ENCODE measurements at places on chromosomes 7 and 10. TPM values are rescaled to one million over a fixed set of nuclear protein-coding genes. Genes with fewer than 3 reads are reported as not detected.

- no peak for DNase-seq
Measured at GRCh38 chr10:132865851-132866600, 76.3 kb downstream of the CFAP46 start.

- no peak for DNase-seq
Measured at GRCh38 chr7:95469848-95470247, 15.9 kb upstream of the ASB4 start.

GRCh38 chr7:37930226-37930948, 9.9 kb downstream of the EPDR1 start:
- DNase-seq: no peak

GRCh38 chr10:60380781-60381180, 8.9 kb downstream of the ANK3 start:
- DNase-seq: no peak

- DNase-seq: no peak
Measured at GRCh38 chr10:43616697-43617370, 10.6 kb downstream of the ZNF485 start.

DNA sequence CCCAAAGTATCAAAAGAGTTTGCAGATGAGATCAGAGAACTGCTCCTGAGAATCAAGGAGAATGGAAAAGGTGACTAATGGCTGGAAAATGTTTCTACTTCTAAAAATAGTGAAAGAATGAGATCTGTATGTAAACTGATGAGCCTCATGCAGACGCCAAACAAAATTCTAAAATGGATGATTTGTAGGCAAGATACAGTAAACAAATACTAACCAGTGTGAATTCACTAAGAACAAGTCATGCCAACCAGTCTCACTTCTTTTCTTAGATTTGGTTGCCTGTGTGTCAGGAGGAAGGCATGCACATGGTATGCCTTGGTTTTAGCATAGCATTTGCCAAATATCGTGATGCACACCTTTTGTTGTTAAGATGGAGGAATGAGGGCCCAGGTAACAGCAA, 94.9 kb upstream of the PIK3CG start:
- no peak for DNase-seq

DNA sequence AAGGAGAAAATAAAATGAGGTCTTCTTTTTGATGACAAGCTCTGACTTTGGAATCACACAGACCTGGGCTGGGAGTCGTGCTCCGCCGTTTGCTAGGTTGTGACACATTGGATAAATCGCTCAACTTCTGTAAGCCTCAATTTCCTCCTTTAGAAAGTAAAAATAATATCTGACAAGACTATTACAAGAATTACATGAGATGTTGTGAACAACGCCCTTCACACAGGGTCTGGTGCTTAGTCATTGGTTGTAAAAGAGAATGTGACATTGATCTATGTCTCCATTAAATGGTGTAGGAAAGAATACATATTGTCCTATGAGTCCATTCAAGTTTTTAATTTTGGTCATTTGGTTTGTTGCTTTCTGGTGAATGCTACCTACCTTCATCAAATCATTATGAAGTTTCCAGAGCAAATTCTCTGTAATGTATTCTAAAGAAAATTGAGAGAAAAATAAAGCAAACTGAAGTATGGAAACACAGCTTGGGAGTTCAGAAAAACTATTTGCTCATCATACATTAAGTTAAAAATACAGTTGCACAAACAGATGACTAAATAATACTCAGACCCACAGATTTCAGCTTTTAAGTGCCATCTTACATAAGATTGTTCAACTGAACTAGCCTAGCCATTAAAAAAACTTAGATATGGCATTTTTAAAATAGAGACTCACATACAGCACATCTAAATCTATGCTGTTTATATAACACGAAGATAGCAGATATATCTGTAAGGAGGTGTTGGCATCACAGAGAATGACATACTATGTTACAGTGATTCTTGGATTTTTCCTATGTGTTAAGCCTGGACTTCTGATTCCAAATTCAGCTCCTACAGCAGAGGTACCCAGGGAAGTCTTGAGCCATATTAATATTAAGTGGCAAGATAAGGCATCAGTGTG, 12.3 kb upstream of the ADRB1 start:
- DNase-seq: no peak

DNA sequence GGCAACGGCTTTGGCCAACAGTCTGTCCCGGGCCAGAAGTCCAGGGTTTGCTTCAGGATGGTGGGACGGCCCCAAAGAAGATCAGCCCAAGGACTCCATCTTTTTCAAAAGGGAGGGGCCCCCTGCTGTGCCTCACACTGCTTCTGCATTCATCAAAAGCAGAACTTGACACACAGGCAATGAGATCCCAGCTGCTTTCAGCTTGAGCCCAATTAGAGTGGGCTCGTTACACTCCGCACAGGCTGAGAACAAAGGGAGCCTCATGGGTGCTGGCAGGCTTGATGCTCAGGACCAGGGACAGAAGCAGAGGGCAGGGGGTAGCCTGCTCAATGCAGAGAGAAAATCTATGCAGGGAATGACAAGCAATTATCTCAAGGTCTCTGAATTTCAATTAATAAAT, 45.5 kb downstream of the VOPP1 start:
- no peak for DNase-seq

GRCh38 chr7:142188154-142188553, 69.7 kb downstream of the PRSS58 start:
- no peak for DNase-seq

- no peak for DNase-seq
Measured at GRCh38 chr10:64518456-64518855, 997.3 kb downstream of the REEP3 start.

DNA sequence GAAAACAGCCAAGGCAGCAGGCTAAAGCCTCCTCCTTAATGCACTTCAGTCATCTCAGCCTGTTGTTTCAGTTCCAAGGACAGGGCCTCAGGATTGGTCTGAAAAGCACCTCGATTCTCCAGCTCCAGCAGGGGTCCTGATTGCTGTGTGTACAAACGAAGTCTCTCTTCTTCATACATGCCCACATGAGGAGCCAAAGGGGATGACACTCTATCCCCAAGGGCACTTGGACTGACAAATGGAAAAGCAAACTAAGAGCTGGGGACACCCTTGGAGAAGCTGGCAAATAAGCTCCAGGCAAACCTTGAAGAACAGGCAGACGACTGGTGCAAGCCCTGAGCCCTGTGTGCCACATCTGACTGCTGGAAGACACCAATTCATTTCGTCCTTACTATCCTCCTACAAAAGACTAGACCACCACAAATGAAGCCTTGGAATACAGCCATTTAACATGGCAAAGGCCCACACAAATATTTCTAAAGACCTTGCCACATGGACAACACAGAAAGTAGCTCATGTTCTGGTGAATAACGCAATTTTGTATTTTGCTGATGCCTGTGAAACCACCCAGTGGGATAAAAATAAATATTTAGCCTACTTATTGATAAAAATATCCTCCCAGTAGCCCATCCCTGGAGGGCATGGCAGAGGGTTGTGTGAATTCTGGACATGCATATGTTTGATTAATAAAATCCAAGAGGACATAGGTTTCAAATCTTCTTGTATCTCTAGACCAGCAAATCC, 61.9 kb downstream of the PARD3 start:
- no peak for DNase-seq

GRCh38 chr7:94391726-94392392, 2.8 kb upstream of the COL1A2 start:
- DNase-seq: peak; percentile 43

- DNase-seq: no peak
Measured at GRCh38 chr10:10897400-10897799, 120.3 kb upstream of the CELF2 start.

DNA sequence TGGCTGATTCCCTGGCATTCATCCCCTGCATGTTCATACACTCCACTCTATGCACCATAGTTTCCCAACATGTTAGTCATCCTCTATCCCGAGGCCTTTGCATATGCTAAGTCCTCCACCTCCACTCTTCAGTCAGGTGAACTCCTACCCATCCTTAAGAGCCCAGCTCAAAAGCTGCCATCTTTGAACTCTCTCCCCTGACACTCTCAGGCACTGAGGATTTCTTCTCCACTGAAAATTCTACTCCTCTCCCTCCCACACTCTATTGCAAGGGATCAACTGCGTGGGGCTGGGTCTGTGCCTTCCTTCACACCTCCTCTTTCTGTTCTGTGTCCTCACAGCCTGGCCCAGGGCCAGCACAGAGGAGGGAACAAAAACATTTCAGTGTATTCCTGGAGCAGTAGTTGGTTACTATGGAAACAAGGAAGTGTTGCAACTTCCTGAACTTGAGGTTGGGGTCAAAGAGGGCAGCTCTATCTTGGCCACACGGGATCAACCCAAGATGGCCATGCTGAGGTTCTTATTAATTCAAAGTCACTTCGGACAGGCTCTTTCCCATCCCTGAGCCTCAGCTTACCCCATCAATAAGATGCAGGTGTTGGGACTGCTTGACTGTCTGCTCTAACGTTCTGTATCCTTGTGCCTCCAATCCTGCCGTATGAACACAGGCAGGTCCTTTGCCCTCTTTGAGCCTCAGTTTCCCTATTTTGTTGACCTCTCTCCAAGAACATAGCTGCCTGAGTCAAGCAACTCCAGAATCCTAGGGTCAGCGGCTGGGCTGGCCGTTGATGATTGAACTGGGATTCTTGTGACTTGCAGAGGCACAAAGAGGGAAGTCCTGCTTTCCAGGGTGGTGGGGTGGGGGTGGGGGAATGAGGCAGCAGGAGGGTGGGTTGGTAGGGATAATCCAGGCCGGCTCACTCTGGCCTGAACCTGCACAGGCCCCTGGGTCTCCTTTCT, 15.5 kb downstream of the ZMIZ1 start:
- peak; percentile 84 for DNase-seq

DNA sequence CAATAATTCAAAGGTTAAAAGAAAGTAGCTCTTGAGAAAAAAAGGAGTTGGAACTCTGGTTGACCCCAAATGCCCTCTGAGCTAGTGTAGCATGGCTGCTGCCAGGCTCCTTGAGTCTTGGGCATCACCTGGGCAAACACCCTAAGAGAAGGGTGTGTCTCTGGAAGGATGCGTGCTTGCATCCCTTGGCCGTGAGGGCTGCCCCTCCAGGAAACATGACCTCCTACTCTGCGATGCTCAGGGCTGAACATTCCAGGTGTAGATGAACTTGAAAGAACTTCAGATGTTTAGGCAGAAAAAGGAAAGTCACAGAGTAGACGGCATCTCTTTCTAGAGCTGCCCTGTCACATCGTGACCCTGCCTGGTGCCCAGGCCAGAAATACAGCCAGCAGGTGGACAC, 189.4 kb upstream of the TCERG1L start:
- DNase-seq: no peak

- DNase-seq: no peak
Measured at GRCh38 chr7:47376991-47377616, 204.8 kb downstream of the TNS3 start.

GRCh38 chr7:142608630-142609428, 140.4 kb upstream of the PRSS1 start:
- DNase-seq: no peak

- no peak for DNase-seq
Measured at GRCh38 chr7:1844336-1844950, 174.4 kb downstream of the ELFN1 start.

GRCh38 chr7:47720907-47721244, 139.0 kb upstream of the TNS3 start:
- DNase-seq: no peak

DNA sequence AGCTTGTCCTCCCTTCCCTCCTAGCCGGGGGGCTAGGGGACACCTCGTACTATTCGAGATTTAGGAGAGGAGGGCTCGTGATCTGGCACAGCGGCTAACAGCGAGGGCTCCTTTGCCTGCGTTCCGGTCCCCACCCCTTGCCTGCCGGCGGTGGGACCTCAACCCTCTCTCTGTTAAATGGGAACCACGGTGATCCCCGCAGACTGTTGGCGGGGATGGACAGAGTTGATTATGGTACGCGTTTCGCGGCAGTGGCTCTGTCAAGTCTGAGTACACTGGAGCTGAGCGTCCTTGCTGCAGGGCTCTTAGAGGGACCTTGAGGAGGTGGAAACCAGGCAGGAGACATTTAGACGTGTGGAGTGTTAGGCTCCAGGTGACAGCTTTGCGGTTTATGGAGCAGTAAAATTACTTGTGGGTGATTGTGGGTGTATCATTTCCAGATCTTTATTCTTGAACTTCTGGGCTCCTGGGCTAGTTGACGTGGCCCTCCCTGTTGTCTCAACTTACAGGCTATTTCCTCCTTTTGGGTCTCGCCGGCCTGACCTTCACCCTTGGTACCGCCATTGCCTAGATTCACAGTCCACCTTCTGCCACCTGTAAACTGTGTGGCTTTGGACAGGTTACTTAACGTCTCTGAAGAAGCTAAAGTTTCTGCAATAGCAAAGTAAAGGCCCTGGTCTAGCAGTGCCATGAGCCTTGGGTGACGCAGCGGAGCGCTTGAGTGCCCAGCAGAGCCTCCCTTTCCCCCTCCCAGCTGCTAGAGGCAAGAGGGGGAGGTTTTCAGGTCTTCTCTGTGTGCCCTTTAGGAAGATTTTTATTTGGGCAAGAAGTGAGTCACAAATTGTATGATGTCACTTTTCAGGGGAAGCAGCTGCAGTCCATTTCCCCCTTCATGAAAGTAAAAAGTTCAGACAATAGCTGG, 739 bp downstream of the CASP7 start:
- DNase-seq: peak; percentile 40

DNA sequence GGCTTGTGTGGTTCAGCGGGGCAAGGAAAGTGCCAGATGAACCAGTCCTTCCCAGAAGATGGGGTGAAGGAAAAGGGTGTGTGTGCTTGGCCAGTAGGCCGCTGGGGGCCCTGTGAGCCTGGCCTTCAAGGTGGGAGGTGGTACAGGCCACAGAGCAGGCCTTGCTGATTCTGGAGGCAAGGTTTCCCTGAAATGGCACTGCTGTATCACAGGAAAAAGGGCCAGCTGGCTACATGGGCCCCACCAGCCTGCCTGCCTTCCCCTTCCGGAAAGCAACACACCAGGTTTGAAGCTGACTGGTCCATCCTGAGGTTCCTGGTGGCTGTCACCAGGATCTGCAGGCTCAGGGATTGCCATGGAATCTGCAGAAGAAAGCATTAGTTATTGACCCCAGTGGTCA, 12.5 kb downstream of the MMRN2 start:
- DNase-seq: no peak

DNA sequence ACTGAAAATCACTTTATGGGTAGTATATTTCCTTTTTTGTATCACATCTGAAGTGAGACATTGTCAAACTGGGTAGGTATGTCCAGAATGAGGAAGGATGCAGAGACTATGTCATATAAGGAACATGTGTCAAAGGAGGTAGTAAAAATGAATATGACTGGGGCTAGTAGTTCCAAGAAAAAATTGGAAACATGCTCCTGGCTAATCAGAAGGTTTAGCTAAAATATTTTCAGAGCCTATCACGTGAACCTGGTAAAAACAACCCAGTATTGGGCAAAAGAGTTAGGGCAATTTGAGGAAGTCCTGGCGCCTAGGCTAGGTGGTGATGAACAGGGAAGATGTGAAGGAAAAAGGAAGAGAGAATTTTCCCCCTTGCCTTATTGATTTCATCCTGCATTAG, 26.4 kb downstream of the ENTPD1 start:
- DNase-seq: no peak

- DNase-seq: no peak
Measured at GRCh38 chr10:102669206-102670064, 25.2 kb downstream of the TRIM8 start.

GRCh38 chr7:31642681-31643115, 44.3 kb upstream of the PPP1R17 start:
- no peak for DNase-seq

AGAP9 gene
- polyA plus RNA-seq: 63.7 TPM

SH2D4B gene
- 0.20 TPM for polyA plus RNA-seq

RASA4 gene
- 51.3 TPM for polyA plus RNA-seq

TRPV6 gene
- 16.9 TPM for polyA plus RNA-seq

GRID1 gene
- 1.6 TPM for polyA plus RNA-seq

PNLIPRP2 gene
- polyA plus RNA-seq: not detected

DGKI gene
- 1.6 TPM for polyA plus RNA-seq

NEUROD6 gene
- polyA plus RNA-seq: not detected

TMEM178B gene
- 0.34 TPM for polyA plus RNA-seq

ZNF862 gene
- polyA plus RNA-seq: 27.8 TPM

FOXI2 gene
- polyA plus RNA-seq: 1.2 TPM

All from renal pelvis (tissue), 12 donors.